ENCODE measurements at places on chromosomes 11 and 22. TPM values are rescaled to one million over a fixed set of nuclear protein-coding genes. Genes with fewer than 3 reads are reported as not detected.

- DNase-seq = no peak
These were observed 148.4 kb downstream of the ME3 start for GRCh38 chr11:86523738-86524619.

Gene RASSF10
- not detected for total RNA-seq

- DNase-seq = no peak
These were observed 119.5 kb downstream of the ENTHD1 start for GRCh38 chr22:39773976-39774539.

DNA sequence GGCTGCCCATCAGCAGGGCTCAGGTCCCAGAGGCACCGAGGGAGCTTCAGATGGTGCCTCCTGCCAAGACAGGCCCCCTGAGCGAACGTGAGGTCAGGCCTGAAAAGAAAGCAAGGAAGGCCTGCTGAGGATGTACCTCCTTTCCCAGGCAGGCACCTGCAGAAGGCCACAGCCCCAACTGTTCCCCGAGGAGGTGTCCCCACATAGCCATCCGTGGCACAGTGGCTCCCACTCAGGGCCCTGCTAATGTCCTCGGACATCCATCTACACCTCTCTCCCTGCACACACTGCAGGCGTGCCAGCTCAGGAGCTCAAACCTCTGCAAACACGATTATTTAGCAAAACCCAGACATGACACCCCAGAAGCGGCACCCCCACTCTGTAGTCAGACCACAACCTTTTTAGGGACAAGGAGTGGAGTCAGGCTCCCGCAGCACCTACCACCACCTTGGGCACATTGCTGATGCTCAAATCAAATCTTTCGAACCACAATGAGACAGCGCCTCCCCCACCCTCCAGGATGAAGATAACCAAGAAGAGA, 36.9 kb downstream of the SHANK2 start:
- DNase-seq = no peak

Gene PAX6
- total RNA-seq = not detected

Gene MYO7A
- total RNA-seq = 0.20 TPM

- no peak for DNase-seq
These were observed 101.6 kb downstream of the SWAP70 start for GRCh38 chr11:9765320-9766101.

DNA sequence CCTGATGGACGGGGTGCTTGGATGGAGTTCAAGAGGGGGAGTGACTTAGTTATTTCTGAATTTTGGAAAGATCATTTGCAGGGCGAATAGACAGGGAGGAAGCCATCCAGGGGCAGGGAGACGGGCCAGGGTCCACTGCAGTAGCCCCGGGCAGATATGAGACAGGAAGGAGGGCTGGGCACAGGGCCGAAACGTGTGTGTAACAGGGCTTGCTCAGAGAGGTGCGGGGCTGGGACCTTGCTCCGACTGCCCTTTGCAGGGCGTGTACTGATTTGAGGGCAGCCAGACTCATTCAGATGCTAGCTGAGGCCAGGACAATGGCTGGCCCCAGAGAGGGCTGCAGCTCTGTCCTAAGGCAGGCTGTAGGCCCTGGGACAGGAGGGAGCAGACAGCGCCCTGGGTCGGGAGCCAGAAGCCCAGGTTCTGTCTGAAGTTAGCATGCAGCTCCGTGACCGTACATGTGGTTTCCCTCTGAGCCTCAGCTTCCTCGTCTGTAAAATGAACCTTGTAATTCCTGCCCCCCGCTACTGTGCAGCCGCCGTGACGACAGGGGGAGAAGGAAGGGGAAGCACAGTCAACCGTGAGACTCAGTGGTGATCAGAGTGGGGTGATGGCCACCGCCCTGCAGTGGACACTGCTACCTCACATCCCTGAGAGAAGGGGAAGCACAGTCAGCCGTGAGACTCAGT, 103.4 kb downstream of the PHF21B start:
- no peak for DNase-seq

Gene GPR83
- not detected for total RNA-seq

DNA sequence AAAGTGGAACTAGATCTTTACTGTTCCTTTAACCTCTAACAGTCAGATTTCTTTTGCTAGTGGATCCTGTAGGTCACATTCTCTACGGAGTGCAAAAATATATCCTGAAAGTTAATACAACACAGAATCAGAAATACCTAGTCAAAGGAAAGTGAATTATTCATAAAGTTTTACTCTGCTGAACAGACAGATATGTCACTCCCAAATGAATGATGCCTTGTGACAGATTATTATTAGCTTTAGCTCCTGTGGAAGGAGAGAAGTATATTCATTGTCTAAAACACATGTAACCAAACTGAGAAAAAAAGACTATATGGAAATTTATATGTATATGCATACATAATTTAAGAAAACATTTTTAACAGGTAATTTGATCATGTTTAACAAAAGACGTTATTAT, 1497.2 kb upstream of the RAG2 start:
- no peak for DNase-seq

GRCh38 chr22:46150655-46151477, 540 bp downstream of the PPARA start:
- DNase-seq = peak; percentile 47

Gene CASP5
- total RNA-seq = not detected

- no peak for DNase-seq
These were observed 9.2 kb downstream of the EXT2 start for GRCh38 chr11:44104481-44105294.

- DNase-seq = no peak
These were observed 752.7 kb downstream of the METTL15 start for GRCh38 chr11:28860893-28861292.

Gene RASL10A
- total RNA-seq = 0.36 TPM

- DNase-seq = no peak
These were observed 570.0 kb downstream of the TBC1D22A start for GRCh38 chr22:47332246-47332980.

Gene CRYAB
- total RNA-seq = not detected

DNA sequence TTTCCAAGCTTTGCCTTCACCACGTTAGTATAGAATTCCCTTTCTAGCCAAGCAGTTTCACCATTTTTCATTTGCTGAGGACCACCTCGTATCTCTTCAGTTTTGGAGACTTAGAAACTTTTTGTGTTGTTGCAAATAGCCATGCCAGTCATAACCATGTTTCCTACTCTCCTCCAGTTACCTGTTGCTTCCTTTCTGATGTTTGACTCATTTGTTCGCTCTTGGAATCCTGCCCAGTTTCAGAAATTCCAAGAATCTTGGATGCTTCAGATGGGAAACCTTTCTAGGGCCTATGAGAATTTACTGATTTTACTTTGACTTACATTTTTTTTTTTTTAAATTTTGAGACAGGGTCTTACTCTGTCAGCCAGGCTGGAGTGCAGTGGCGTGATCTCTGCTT, 65.4 kb downstream of the PPP6R3 start:
- DNase-seq = no peak

DNA sequence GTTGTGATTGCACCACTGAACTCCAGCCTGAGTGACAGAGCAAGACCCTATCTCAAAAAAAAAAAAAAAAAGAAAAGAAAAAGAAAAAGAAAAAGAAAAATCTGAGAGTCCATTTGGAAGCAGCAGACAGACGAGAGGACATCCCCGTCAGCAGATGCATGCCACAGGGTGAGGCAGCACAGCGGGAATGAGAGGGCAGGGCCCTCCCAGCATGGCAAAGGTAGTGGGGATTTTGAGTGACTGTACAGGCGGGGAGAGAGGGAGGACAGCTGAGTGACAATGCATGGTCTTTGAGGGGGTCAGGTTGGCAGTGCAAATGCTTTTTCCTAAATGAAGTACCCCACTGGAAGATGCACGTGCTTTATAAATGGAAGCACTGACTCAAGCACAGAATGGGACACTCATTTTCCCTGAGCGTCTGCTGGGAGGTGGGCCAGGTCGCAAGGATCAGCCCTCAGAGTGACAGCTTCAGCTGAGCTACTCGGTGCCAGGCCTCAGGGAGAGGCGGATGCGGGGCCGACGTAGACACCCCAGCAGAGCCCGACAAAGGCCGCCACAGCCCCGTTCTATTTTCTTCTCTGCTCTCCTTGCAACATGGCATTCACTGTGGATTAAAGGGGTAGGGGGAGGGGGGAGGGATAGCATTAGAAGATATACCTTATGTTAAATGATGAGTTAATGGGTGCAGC, 113.5 kb downstream of the SHANK2 start:
- no peak for DNase-seq

- no peak for DNase-seq
These were observed 35.6 kb upstream of the TMEM123 start for GRCh38 chr11:102488208-102488607.

Gene RIMBP3C
- total RNA-seq = 4.5 TPM

- no peak for DNase-seq
These were observed 8.6 kb upstream of the JAM3 start for GRCh38 chr11:134060316-134060715.

DNA sequence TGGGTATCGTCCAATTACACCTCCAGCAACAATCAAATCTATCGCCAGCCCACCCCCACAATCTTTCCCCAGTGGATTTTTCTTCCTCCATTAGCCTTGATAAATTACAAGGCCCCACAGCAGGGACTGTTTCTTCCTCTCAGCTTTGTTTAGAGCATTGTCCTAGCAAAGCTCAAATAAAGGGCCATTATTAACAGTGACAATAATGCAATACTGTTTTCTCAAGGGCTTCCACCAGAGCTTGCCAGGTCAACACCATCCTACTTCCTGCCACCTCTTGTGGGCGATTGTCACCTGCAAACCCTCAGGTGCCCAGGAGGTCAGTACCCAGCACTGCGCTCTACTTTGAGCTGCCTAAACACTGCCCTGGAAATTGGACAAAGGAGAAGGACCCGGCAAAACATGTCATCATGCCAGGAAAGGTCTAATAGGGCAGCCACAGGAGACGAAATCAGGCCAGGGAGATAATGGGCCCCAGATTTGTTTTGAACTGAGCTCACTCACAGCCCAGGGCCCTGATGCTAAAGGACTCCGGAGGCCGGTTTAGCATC, 95.2 kb downstream of the ABTB2 start:
- no peak for DNase-seq

DNA sequence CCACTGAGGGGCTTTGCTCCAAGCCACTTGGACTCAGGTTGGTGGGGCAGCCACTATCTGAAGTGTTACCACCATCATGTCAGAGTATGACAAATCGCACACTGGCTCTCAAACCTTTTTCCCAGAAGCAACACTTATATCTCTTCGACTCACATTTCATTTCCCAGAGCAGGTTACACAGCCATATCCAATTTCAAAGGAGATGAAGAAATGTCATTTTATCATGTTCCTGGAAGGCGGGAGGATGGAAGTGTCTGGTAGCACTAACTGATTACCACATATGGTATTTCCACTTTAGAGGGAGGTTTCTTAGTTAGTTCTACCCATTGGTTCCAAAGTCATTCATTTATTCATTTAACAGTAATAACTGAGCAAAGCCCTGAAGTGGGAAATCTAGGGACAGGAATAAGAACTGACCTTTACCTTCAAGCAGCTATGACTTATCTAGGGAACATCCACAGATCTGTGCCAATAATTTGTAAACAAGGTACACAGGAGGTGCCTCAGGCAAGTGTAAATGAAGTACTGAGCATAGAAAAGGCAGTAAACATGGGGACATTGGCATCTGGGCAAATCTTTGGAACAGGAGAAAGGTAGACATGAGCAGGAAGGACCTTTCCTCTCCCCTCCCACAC, 54.9 kb upstream of the LRRC55 start:
- DNase-seq = no peak

DNA sequence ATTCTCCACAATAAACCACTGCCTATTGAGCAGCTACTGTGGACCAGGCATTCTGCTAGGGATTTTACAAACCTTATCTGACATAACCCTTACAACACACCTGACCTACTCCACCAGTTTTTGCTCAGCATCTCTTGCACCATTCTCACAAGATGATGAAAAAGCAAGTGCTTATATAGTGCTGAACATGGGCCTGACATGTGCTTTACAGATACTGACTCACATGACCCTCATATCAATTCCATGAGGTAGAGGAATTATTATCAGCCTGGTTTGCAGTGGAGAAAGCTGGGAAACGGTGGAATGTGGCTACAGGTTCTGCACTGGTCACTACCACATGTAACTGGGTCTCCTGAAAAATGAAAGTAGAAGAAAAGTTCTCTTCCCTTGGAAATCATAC, 37.5 kb upstream of the PANX1 start:
- no peak for DNase-seq

- no peak for DNase-seq
These were observed at the start of gene GAL for GRCh38 chr11:68684385-68685356. Gene GAL (plus strand): TSS chr11:68684544. CDS start chr11:68684924, 380 bp downstream.

Gene FXYD6
- total RNA-seq = not detected

DNA sequence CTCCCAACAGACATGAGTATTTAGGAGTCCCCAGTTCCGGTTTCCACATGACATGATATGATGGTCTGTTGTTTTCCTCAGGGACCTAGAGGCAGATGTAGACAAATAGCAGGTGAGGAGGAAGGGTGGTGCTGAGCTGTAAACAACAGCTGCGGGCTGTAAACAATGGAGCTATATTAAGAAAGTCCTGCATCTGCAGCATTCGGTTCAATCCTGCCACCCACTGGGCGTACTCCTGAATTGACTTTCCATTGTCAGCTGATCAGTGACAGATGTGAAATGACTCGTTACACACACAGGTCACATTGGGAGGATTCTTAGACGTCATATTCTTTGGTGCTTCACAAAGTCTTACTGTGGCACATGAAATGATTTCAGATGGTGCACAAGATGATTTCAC, 26.8 kb upstream of the RAG1 start:
- DNase-seq = no peak

- no peak for DNase-seq
These were observed 80.6 kb upstream of the CLDN5 start for GRCh38 chr22:19604711-19605268.

GRCh38 chr11:33389635-33390034, 132.5 kb downstream of the HIPK3 start:
- DNase-seq = no peak

GRCh38 chr11:75063741-75064314, 32.8 kb downstream of the OR2AT4 start:
- no peak for DNase-seq

- DNase-seq = no peak
These were observed at the start of gene VPREB1 for GRCh38 chr22:22244316-22245250. Gene VPREB1 (plus strand): TSS chr22:22244786. CDS start chr22:22244814, 28 bp downstream.

Gene MMP27
- total RNA-seq = not detected

Gene C11orf21
- total RNA-seq = 65.6 TPM

DNA sequence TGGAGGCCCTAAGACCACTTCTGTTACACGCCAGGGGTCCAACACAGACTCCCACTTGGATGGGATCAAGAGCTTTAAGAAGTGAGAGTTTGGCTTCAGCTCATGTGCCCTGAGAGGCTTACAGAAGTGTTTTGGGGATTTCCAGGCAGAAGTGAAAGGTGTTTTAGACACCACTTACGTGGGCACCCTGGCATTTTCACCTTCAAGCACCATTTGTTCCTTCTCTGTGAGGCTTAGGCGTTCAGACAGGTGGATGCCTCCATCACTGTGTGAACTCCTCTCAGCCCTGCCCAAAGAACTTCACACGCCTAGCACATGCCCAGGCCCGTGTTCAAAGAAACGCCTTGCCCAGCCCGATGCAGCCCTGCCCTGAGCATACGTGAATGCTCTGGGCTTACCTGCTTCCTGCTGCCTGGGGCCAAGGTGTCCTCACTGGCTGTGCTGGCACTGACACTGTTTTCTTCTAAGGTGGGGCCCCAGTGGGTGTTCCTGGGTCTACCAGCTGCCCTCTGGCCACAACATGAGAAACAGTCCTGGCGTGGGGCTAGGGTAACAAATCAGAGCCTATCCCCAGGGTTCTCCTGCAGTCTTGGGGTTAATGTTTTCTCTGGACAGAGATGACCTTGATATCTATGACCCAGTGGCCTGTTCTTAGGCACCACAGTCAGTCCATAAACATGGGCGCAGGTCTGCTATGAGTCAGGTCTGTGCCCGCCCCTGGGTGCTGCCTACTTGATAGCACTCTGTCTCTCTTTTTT, 34.0 kb downstream of the AMPD3 start:
- DNase-seq = peak; percentile 2

Measured in CD4-positive, alpha-beta memory T cell (primary cell).